Stomach (tissue), 19 donors: ENCODE measurements at places on chromosomes 2 and 18. TPM values are rescaled to one million over a fixed set of nuclear protein-coding genes. Genes with fewer than 3 reads are reported as not detected.

Gene COLEC11
- 4.5 TPM for total RNA-seq

DNA sequence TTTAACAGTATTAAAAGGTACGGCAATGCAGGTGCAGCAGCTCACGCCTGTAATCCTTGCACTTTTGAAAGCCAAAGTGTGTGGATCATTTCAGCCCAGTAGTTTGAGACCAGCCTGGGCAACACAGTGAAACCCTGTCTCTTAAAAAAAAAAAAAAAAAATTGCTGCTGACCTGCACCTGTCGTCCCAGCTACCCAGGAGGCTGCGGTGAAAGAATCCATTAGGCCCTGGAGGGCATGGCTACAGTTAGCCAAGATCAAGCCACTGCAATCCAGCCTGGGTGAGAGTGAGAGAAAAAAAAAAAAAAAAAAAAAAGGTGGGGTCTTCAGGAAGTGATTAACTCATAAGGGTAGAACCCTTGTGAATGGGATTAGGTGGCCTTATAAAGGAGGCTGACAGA, 12.8 kb downstream of the CUL3 start:
- H3K27ac ChIP-seq, result no peak overlapping the region
- H3K4me3 ChIP-seq, result no peak overlapping the region
- H3K27me3 ChIP-seq, result no peaks in the 10 kb centered on the region
- peaks cover 54% of the 10 kb centered on the region for H3K4me1 ChIP-seq

DNA sequence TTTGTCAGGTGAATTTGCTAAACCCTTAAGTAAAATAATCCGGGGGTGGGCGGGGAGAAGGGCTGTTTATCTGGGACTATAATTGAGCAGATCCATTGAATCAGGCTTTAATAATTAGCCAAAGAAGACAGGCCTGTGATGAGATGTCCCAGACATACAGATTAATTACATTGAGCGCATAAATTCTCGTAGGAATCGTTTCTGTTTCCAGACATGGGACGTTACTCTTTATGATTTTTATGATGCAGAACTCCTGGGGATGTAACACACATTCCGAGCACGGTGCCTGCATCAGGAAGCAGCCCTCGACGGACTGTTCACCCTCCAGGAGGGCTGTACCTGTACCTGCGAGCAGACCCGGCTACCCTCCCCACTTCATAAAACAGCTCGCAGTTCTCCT, 88.9 kb downstream of the SMIM21 start:
- H3K27ac ChIP-seq, result no peak overlapping the region
- no peak for DNase-seq
- H3K4me1 ChIP-seq, result no peaks in the 10 kb centered on the region
- no peak overlapping the region for H3K4me3 ChIP-seq
- no peaks in the 10 kb centered on the region for H3K36me3 ChIP-seq

- H3K27me3 ChIP-seq, result no peaks in the 10 kb centered on the region
- no peaks in the 10 kb centered on the region for H3K36me3 ChIP-seq
- DNase-seq, result no peak
- H3K27ac ChIP-seq, result no peak overlapping the region
- H3K4me3 ChIP-seq, result no peak overlapping the region
- no peaks in the 10 kb centered on the region for H3K4me1 ChIP-seq
Measured at GRCh38 chr2:167489325-167489724, 601.0 kb downstream of the XIRP2 start.

- no peak for DNase-seq
- H3K4me3 ChIP-seq, result no peak overlapping the region
Measured at GRCh38 chr2:39603436-39603835, 62.3 kb upstream of the TMEM178A start.

DNA sequence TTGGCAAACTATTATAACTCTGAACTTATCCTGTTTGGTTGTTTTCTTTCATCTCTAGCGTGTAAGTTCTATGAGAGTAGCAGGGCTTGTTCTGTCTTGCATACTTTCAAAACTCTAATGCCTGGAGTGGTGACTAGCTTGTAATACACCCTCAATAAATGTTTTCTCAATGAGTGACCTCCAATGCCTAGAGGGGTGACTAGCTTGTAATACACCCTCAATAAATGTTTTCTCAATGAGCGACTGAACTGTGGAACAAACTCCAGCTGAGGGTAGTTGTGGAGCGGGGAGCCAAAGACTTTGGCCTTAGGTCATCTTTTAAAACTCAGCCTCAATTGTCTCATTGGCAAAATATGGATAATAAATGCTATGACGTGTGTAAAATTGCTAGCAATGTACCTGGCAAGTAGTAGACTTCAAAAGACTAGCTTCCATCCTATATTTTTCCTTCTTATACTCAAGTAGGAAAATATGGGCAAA, 1.8 kb downstream of the GPD2 start:
- H3K4me1 ChIP-seq, result peaks cover 45% of the 10 kb centered on the region
- H3K27ac ChIP-seq, result no peak overlapping the region
- no peak overlapping the region for H3K4me3 ChIP-seq
- no peak for DNase-seq

GRCh38 chr18:44186001-44186400, 494.7 kb upstream of the SETBP1 start:
- H3K27me3 ChIP-seq, result no peaks in the 10 kb centered on the region
- H3K4me1 ChIP-seq, result no peaks in the 10 kb centered on the region
- H3K36me3 ChIP-seq, result no peaks in the 10 kb centered on the region
- no peak overlapping the region for H3K4me3 ChIP-seq
- H3K27ac ChIP-seq, result no peak overlapping the region

- DNase-seq, result no peak
- no peaks in the 10 kb centered on the region for H3K4me1 ChIP-seq
- H3K27ac ChIP-seq, result peak overlapping the region; percentile 67
- H3K27me3 ChIP-seq, result no peaks in the 10 kb centered on the region
Measured at GRCh38 chr18:21163647-21164547, 52.3 kb upstream of the ROCK1 start.

- no peak overlapping the region for H3K4me3 ChIP-seq
- no peaks in the 10 kb centered on the region for H3K36me3 ChIP-seq
- H3K27ac ChIP-seq, result no peak overlapping the region
- no peaks in the 10 kb centered on the region for H3K4me1 ChIP-seq
- DNase-seq, result no peak
- H3K27me3 ChIP-seq, result no peaks in the 10 kb centered on the region
Measured at GRCh38 chr2:71558300-71559051, 105.1 kb downstream of the DYSF start.

- H3K27me3 ChIP-seq, result no peaks in the 10 kb centered on the region
- no peak for DNase-seq
Measured at GRCh38 chr2:4465671-4466070, 762.3 kb downstream of the DCDC2C start.
